Heart right ventricle (tissue), 16 donors: ENCODE measurements at places on chromosomes 6 and 20. TPM values are rescaled to one million over a fixed set of nuclear protein-coding genes. Genes with fewer than 3 reads are reported as not detected.

DNA sequence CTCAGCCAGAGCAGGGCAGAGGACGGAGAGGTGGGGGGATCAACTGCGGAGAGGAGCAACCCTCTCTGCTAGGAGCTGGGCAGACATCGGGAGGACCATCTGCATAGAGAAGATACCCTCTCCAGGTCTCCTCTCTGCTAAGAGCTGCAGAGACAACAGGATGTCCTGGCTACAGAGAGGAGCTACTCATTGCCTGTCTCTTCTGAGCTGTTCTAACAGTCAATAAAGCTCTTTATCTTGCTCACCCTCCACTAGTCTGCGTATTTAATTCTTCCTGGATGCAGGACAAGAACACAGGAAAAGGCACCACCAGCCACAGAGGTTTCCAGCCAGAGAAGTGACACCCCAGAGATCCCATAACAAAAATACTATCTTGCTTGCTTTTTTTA is 871.1 kb upstream of the GJE1 start:
- no peak for DNase-seq

DNA sequence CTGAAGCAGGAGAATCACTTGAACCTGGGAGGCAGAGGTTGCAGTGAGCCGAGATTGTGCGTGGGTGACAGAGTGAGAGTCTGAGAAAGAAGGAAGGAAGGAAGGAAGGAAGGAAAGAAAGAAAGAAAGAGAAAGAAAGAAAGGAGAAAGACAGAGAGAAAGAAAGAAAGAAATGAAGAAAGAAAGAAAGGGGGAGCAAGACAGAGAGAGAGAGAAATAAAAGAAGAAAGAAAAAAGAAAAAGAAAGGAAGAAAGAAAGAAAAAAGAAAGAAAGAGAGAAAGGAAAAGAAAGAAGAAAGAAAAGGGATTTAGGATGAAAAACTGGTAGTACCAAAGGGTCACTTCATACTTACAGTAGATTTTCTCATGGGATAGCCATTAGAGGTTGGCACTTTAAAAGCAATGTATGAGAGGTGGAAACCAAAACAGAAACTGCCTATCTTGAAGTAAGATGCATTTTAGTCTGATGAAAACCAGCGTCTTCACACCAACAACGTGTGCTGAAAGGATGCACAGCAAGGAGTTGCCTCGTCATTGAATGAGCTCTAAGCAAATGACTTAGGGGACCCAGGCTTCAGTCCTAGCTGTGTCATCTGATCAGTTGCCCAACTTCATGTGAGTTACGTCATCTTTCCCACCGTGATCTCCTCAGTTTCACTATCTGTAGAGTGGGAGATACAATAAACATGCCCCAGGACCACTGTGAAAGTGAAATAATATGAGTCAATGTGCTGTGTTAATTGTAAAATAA is 133.9 kb upstream of the NEDD9 start:
- DNase-seq: no peak

The TEAD3 gene
- 46.8 TPM for total RNA-seq

The PNPLA1 gene
- 0.28 TPM for total RNA-seq

- no peak for DNase-seq
Measured at GRCh38 chr20:1673424-1673823, 15.8 kb upstream of the SIRPG start.

The RIPOR2 gene
- 5.1 TPM for total RNA-seq

DNA sequence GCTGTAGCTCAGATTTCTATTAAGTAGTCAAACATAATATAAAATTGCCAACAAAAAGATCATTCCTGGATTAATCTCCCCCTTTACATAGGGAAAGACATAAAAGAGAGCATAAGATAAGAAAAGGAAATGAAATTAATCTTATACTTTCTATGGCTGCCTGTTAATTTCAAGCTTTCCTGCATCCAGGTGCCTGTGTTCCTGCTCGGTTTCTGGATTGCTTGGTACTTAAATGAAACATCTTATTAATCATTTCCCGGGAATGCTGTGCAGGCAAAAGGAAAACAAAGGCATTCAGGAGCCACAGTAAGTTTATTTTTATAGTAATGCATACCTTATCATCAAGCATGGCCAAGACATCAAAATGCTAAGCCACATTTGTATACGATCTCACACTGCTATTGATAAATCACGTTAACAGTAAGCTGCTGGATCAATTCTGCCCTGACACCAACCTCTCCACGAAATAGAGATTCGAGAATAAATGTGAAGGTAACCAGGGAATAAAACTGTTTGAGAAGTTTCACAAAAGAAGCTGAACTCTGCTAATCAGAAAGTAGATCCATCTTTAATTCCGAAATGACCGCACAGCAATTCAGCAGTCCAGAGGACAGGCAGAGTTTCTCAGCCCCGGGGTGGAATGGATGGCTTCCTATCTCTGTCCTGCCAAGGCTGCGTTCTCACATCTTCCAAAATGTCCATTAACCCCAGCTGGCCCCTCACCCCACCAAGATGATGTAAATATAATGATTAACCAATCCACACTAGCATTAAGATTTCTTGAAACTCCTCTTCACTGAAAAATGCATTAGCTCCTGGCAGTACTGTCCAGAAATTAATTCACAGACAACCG is 32.6 kb upstream of the APCDD1L start:
- DNase-seq: no peak

DNA sequence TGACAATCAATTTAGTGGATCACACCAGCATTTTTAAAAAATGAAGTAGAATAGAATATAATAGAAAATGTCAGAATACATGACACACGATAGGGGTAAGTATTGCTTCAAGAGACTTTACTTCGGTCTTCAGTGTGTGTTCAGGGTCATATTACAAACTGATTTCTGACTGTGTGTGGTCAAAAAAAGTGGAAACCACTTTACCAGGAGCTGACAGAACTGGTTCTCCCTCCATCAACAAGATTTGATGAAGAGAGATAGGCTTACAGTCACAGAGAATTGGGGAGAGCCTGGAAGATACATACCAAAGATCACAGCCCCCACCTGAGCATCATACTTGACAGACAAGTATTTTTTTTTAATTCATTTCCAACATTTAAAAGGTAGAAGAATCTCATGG is 21.7 kb downstream of the ARMC2 start:
- no peak for DNase-seq

GRCh38 chr6:7833751-7834070 is 76.9 kb downstream of the TXNDC5 start:
- DNase-seq: no peak

The CRIP3 gene
- 56.8 TPM for total RNA-seq

GRCh38 chr6:106082735-106083398 is 3.3 kb upstream of the PRDM1 start:
- no peak for DNase-seq

GRCh38 chr6:24584382-24584720 is 61.6 kb downstream of the KIAA0319 start:
- no peak for DNase-seq
